ENCODE measurements at places on chromosomes 1 and 21.

GRCh38 chr21:35051287-35051818, 2.3 kb upstream of the RUNX1 start:
- no peak for DNase-seq

DNA sequence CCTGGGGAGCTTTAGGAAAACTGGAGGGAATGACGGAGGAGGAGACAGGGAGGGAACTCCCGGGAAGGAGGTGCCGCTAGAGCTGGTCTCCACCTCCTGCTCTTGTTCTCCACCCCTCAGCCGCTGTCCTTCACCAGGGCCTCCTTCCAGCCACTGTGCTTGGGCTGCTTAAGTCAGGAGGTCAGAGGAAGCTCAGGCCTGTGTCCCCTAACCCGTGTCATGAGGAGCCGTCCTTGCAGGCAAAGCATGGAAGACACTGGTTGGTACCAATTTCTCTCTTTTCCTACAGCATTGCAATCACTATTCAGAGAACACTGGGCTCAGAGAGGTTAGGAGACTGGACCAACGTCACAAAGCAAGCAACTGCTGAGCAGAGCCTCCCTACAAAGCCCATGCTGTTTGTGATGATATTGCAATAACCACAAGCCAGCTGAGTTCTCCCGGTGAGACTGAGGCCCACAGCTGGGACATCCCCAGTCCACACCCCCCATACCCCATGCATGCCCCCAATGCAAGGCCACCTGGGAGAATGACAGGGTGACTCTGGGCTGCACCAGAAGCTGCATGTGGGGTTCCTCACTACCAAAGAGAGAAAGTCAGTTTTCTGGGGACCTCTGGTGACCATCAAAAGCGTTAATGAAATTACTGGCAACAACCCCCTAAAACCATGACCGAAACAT, 427.5 kb downstream of the NPHP4 start:
- DNase-seq = no peak

DNA sequence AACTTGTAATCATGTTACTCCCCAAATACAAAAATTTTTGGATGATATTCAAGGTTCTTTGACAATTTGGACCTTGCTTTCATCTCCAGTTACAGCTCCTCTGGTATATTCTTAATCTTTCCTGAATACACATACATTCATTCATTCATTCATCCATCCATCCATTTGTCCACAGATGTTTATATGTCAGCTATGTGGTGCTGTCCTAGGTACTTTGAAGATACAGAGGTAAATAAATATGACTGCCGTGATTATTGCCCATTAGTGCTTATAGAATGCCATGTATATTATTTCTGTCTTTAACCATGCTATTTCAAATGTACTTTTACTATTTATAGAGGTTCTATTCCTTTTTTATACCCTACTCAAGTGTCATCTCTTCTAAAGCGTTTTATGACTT, 72.1 kb downstream of the SYT14 start:
- no peak for DNase-seq

DNA sequence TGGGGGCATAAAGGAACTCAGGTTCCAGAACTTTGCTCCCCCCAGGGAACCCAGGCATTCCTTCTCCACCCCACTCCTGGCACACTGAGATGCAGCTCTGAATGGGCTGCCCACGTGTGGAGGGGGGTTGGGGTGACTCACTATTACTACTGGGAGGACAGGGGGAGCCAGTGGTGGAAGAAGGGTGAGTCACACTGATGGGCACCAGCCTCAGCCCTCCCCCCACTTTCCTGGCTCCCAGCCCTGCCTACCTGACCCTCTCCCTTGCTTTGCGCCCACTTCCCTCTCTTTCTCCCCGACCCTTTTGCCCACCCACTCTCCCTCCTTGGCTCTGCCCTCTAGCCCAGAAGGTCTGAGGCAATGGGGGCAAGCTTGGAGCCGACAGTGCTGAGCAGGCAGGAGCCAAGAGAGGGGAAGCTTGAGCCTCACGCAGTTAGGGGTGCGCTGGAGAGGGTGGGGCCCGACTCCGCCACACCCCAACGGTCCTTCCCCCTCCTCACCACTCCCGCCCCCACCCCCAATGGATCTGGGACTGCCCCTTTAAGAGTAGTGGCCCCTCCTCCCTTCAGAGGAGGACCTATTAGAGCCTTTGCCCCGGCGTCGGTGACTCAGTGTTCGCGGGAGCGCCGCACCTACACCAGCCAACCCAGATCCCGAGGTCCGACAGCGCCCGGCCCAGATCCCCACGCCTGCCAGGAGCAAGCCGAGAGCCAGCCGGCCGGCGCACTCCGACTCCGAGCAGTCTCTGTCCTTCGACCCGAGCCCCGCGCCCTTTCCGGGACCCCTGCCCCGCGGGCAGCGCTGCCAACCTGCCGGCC, at the start of gene LMNA:
Gene LMNA (plus strand): TSS at position 611 of the 818 bp plus-strand sequence. CDS start 208 bp downstream, outside the sequence.
- DNase-seq = no peak

GRCh38 chr1:22709891-22710700, 543 bp upstream of the EPHB2 start:
- DNase-seq = no peak

DNA sequence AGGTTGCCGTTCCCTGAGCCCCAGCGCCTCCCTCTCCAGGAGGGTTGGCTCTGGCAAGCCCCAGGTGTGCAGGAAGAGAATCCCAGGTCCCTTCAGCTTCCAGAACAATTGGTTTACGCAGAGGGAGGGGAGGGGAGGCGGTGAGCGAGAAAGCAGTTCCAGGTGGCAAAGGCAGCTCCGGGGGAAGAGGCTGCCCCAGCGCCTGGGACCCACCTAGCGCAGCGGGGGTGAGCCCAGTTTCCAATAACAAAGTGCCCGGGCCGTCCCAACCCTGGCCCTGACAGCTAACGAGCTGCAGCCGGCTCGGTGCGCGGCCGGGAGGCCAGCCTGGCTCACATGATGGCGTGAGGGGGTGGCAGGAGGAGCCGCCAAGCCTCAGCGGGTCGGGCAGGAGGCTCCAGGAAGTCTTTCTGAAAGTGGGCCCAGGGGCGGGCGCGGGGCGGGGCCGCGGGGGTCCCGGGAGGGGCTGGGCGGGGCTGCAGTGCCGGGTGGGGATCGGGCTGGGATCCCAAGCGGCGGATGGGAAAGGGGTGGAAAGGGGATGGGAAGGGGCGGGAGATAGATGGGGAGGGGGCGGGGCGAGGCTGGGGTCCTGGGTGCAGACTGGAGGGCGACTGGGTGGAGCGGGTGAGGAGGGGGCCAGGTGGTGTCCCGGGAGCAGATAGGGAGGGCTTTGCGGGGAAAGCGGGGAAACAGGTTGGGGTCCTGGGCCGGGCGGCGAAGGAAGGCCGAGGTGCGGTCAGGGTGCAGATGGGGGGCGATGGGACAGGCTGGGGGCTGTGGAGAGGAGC, 22.8 kb downstream of the DHRS3 start:
- no peak for DNase-seq

- DNase-seq = no peak
These were observed 32.9 kb downstream of the RAB3B start for GRCh38 chr1:51957618-51958017.

- no peak for DNase-seq
These were observed 51.1 kb upstream of the KLHDC7A start for GRCh38 chr1:18429654-18430053.

GRCh38 chr1:181429462-181429861, 53.9 kb upstream of the CACNA1E start:
- DNase-seq = no peak

- no peak for DNase-seq
These were observed 94.7 kb upstream of the GADD45A start for GRCh38 chr1:67590329-67590728.

DNA sequence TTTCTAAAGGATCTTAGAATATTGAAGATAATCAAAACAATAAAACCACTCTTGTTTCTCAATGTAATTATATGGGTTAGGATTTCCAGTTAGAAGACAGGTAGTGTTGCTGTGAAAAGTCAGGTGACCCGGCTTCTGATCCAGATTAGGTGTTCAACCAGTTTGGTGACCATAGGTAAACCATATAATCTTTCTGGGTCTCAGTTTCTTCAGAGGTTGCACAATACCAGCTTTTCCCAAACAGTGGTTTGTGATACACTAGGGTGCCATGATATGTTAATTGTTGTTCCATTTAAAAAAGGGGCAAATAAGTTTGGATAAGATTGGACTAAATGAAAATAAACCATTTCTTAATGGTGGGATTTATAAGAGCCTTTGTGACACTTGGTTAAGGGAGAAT, 64.5 kb upstream of the DMRTA2 start:
- DNase-seq = no peak

DNA sequence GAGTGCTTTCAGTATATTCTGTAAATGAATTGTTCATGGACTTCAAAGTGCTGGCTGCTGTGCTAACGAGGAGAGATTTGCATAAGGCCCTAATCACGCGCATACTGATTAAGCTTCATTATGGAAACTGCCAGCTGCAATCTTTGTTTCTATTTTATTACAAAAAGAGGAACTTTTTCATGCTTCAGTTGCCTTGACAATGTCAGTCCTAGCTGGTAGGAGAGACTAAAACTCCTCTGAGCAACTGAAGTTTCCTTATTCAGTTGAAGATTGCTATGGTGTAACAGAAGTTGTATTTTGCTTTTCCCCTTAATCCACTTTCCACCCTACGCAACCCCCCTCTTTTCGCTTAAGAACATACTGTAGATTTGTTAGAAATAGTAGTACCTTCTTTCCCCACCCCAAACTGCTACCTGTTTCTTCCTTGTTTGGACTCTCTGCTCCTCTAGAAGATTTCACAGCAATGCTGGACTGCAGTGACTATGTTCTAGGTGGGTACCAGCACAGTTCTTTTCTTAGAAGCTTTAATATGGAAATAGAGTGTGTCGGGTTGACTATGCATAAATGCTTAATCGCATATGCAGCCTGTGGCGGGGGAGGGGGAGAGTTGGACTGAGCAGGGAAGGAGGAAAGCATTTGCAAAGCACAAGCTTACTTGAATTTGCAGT, 108.3 kb downstream of the POU2F1 start:
- DNase-seq = no peak

DNA sequence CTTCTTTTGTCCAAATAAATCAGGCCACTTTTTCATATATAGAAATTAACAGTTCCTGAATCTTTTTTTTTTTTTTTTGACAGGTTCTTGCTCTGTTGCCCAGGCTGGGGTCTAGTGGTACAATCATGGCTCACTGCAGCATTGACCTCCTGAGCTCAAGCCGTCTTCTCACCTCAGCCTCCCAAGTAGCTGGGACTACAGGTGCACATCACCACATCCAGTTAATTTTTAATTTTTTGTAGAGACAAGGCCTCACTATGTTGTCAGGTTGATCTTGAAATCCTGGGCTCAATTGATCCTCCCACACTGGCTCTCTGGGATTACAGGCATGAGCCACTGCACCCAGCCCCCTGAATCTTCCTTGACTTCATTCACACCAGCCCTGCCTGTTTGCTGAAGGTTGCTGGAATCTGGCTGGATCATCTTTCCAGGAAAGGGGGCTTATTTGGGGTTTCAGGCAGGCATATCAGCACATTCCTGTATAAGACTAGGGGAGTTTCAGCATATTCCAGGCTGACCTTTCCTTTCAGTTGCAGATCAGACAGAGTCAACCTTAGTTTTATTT, 78.2 kb upstream of the ARHGAP29 start:
- DNase-seq = no peak

DNA sequence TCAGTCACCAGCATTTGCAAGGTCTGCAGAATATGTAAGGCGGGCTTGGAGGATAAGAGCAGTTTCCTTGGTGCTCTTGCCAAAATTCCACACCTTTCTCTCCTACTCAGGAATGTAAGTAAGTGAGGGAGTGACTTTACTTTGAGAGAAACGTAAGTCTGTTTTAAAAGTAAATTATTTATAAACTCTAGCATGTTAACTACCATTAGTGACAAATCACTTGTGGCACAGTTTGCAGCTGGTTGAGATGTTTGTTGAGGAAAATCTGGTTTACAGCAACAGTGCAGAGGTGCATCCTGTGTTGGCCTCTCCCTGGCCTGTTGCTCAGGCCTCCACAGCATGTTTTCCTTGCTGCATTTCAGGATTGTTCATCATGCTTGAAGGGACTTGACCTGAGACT, 8.5 kb downstream of the CGN start:
- DNase-seq = no peak

DNA sequence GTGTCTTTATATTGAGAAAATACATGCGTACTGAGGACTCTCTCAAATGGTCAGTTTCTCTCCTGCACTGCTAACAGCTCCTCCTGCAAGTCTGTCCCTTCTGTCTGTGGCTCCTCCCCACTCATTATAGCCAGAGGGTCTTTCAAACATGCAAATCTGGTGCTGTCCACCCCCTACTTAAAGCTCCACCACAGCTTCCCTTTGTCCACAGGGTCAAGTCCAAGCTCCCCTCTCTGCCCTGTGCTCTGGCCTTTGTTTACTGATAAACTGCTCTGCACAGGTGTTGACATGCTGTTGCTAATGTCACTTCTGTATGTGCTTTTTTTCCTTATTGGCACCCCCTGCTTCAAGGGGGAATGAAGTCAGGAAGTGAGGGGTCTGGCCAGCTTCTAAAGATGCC, 47.7 kb upstream of the GPR37L1 start:
- DNase-seq = no peak

DNA sequence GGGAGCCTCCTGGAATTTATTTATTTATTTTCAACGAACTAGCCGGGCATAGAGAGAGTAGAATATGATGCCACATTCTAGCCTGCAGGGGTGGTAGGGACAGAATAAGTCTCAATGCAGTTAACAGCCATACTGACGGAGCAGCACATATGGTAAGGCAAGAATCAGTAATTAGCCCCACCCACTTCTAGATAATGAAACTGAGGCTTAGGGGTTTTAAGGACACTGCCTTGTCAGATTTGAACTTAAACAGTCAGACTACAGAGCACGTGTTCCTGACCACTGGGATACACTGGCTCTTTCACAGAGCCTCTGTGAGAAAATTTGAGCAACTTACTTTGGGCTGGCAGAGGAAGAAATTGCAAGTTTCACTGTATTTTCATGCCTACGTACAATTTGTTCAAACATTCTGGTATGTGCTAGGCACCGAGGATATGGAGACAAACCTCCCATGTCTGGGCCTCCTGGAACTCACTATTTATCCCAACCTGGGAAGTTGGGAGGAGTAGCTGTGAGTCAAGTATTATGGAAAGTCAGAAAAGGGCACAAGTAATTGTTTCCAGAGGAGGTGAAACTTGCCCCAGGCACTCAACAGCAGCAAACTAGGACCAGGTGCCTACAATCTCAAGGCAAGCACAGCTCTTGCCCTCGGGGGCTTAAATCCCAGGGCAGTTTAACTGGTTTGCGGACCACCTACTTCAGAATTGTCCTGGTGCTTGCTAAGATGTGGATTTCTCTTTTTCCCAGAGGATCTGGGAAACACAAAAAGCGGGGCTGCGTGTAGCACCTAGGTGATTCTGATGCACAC, 1.6 kb upstream of the CLIC4 start:
- no peak for DNase-seq

DNA sequence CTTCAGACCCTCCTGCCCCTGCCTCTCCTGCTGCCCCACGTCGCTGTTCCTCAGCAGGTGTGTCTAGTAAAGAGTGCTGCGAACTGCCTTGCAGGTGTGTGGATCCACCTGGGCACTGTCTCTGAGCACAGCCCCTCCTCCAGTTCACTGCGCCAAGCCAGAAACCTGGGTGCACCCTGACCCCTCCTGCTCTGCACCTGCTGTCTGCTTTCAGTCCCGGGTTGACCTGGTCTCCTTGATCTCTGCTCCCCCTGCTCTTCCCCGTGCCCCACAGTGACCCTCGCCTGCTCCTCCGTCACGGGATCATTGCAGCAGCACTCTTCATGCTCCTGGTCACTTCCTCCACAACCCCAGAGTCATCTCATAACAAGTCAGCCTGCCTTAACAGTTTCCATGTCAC, 6.5 kb downstream of the A3GALT2 start:
- DNase-seq = no peak

Data from non-pigmented ciliary epithelial cell (primary cell).